NCI-H226 (cell line): ENCODE measurements at places on chromosomes 4 and X.

- no peak for DNase-seq
Observed at GRCh38 chr4:94177822-94178221, 29.8 kb upstream of the SMARCAD1 start.

- no peak for DNase-seq
Observed at GRCh38 chr4:171582961-171583581, 230.1 kb upstream of the GALNTL6 start.

- DNase-seq, result no peak
Observed at GRCh38 chrX:8010105-8010504, 82.9 kb upstream of the PNPLA4 start.

DNA sequence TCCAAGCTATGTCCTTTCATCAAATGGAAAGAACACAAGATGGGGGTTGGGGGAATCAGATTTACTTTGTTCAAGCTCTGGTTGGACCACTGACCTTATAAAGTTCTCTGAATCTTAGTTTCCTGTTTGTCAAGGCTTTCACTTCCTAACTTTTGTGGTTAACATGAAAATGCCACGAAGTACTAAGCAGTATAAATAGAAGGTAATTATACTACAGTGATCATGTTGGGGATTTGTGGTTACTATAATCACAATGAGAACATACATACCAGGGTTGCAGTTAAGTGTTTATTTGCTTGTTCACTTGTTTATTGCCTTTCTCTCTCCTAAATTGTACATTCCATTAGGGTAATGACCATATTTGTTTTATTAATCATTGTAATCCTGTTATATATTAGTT is 53.2 kb downstream of the SPRY1 start:
- no peak for DNase-seq

DNA sequence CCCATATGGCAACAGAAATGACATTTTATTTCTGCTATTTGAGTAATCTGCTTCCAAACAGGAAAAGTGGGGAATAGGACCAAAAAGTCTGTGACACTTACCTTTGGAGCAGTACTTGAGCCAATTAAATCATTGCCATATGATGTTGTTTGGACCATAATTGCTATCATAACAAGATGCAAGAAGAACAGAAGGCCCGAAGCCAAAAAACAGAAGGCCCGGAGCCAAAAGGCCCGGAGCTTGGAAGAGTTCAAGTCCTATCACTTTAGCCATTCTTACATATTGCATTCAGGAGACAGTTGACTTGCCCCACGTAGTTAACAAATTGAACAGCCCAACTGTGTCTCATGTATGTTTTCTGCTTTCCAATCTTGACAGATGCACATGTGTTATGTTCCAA is 285.6 kb downstream of the ARHGAP24 start:
- DNase-seq, result no peak

GRCh38 chrX:106874075-106874474 is 29.1 kb downstream of the RIPPLY1 start:
- DNase-seq, result no peak
